ENCODE measurements at places on chromosomes 5 and 9.

DNA sequence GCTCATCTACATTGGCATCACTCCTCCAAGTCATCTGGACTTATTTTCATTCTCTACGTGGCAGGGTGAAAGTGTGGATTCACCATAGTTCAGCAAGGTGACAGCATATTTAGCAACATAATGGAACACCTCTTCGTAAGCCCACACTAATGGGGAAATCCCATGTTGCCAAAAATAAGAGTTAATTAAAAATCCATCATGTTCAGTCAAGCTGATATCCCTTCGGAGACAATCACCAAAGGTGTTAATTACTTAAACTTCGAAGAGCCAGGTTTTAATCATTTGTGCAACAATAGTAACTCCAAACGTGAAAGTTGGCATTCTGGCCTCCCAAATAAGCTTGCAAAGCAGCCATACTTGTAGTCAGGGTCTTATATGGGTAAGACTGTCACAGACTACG lies 242.9 kb downstream of the NSG2 start:
- DNase-seq: no peak

DNA sequence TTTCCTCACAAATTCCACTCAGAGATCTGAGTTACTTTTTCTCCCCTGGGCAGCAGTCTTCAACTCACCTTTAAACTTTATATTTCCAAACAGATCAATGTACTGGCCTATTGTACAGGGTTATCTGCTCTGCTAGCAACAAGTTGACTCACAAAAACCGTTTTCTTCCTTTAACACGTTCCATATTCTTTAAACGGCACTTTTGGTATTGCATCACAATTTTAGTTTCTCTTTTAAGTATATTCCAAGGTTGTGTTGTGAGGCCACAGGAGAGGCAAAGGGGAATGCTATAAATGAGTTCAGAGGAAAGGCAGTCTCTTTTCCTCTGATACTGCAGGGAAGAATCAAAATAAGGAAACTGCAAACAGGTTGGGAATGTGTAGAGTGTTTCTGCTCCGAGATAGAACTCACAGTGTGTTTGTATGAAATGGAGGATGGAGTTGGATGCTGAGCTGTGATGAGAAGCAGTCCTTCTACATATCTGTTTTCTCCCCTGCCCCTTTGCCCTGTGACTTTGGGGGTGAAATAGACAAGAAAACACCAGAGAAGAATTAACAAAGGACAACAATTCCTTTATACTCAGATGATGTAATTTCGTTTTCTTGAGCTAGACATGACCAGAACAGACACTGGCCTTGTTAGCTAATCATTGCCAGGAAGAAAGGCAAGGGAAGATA lies 9.9 kb upstream of the ALDOB start:
- no peak for DNase-seq

GRCh38 chr5:123093601-123094236 lies 4.7 kb downstream of the PRDM6 start:
- DNase-seq: no peak

DNA sequence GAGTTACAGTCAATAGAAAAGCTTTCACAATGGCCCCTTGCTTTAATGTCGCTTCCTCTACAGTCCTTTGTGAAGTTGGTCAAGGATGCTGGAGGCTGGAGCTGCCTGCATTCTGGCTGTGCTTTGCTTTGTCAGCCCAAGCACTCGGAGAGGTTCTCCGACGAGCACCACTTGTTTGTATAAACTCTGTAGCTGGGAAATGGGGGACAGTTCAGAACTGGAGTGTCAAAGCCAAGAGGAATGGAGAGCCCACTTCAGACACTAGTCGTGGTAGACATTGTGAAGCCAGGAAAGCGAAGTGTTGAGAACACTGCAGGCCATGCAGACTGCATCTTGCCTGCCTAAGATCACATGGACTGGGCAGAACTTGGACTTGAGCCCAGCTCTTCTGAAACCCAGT lies 330.3 kb downstream of the GADD45G start:
- DNase-seq: no peak

- DNase-seq: no peak
Observed at GRCh38 chr5:141149812-141150211, at the start of gene PCDHB6. TSS of gene PCDHB6 (plus strand) at chr5:141150057. CDS start at chr5:141150258, 201 bp downstream.

Measured in stimulated activated CD8-positive, alpha-beta memory T cell treated with anti-CD3 and anti-CD28 coated beads, Interleukin-4, amount 100 ng/mL, for 1 hour (primary cell).